Gastrocnemius medialis (tissue), 4 donors: ENCODE measurements at places on chromosomes 13 and 19. TPM values are rescaled to one million over a fixed set of nuclear protein-coding genes. Genes with fewer than 3 reads are reported as not detected.

- no peaks in the 10 kb centered on the region for H3K27me3 ChIP-seq
- H3K4me3 ChIP-seq: no peak overlapping the region
- H3K27ac ChIP-seq: no peak overlapping the region
- no peaks in the 10 kb centered on the region for H3K36me3 ChIP-seq
- peaks cover 14% of the 10 kb centered on the region for H3K4me1 ChIP-seq
- peak; percentile 40 for DNase-seq
Measured at GRCh38 chr19:16296713-16297112, 27.9 kb upstream of the KLF2 start.

DNA sequence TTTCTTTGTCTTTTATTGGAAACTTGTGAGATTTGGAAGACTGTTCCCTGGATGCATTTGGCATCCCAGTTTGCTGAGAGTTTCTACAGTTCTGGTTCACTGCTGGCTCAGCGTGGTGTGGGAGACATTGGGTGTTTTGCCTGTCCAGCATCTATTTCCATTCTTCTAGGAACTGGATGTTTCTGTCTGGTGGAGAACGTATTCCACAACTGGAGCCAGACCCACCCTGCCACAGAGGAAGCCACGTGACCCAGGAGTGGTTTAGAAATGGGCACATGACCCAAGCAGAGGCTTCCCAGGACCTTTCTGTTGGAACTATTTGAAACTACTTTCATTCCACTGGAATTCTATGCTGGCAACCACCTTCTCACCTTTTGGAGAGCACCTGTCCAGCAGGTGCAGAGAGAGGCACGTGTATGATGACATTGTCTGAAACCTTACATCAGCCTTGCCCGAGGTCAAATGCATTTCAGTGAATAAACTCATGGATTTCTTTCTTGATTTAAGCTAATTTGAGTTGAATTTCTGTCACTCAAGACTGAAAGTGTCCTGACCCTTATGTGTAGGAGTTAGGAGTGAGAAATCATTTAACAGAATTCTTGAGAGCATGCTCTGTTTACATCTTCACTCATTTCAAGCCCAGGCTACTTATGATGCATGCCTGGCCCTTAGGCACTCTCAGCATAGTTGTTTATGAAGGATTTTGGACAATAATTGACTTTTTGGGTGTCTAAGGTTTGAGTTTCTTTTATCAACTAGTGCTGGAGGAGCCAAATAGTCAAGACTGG is 121.8 kb downstream of the AKAP11 start:
- H3K27me3 ChIP-seq: no peaks in the 10 kb centered on the region
- H3K36me3 ChIP-seq: no peaks in the 10 kb centered on the region
- H3K4me1 ChIP-seq: no peaks in the 10 kb centered on the region

DNA sequence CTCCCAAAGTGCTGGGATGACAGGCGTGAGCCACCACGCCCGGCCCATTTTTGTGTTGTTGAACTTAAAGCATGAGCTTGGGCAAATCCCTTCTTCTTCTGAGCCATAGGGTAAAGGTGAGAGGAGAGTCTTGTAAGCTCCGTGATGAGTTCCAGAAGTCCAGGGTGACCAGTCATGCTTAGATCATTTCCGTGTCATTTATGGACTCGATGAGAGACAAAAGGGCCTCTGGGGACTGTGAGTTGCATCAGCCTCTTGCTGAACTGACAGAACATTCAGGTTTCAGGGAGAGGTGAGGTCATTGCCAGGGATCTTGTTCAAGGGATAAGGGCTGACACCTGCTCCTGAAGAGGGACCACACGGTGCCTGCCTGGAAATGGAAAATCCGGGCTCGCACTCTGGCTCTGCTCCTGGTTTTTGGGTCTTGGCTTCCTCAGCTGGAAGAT is 53.6 kb downstream of the GADD45B start:
- H3K27me3 ChIP-seq: no peaks in the 10 kb centered on the region
- H3K4me3 ChIP-seq: no peak overlapping the region
- no peaks in the 10 kb centered on the region for H3K36me3 ChIP-seq
- DNase-seq: peak; percentile 64

JAK3 gene
- 0.84 TPM for total RNA-seq

PSG11 gene
- not detected for total RNA-seq

GRCh38 chr13:108082481-108082880 is 132.9 kb downstream of the LIG4 start:
- no peak overlapping the region for H3K27ac ChIP-seq
- no peaks in the 10 kb centered on the region for H3K27me3 ChIP-seq
- no peaks in the 10 kb centered on the region for H3K36me3 ChIP-seq
- H3K4me1 ChIP-seq: peaks cover 3% of the 10 kb centered on the region
- no peak overlapping the region for H3K4me3 ChIP-seq
- DNase-seq: no peak

DNA sequence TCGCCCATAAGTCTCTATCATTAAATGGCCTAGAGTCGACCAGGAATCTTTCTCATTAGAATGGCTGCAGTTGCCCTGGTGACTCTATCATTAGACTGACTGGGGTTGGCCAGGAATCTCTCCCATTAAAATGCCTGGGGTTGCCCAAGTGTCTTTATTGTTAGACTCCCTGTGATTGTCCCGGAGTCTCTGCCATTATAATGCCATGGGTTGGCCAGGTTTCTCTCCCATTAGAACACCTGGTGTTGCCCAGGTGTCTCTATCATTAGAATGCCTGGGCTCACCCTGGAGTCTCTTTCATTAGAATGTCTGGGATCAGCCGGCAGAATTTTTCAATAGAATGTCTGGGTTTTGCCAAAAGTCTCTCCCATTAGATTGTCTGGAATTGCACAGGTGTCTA is 1459.3 kb downstream of the UQCRFS1 start:
- no peak overlapping the region for H3K27ac ChIP-seq
- no peaks in the 10 kb centered on the region for H3K27me3 ChIP-seq
- no peak for DNase-seq
- no peak overlapping the region for H3K4me3 ChIP-seq
- H3K36me3 ChIP-seq: no peaks in the 10 kb centered on the region
- H3K4me1 ChIP-seq: no peaks in the 10 kb centered on the region

DNA sequence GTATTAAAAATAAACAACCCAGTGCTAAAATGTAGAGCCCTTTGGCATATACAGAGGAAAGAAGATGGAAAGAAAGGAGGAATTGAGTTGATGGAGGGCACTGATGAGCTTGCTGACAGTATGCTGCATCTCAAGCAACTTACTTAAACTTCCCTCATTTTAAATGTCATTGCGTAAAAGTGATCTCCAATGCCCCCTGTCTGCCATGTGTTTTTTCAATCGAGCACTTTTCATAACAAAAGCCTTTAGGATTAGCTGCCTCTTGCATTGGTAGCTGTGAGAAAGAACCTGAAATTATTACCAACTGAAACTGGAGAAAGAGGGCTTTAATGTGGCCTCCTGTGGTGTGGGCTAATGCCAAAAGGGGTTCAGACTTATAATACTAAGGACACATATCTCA is 541.6 kb downstream of the SUCLA2 start:
- H3K4me1 ChIP-seq: no peaks in the 10 kb centered on the region

ZNF418 gene
- total RNA-seq: 0.52 TPM

IL12RB1 gene
- not detected for total RNA-seq

DNA sequence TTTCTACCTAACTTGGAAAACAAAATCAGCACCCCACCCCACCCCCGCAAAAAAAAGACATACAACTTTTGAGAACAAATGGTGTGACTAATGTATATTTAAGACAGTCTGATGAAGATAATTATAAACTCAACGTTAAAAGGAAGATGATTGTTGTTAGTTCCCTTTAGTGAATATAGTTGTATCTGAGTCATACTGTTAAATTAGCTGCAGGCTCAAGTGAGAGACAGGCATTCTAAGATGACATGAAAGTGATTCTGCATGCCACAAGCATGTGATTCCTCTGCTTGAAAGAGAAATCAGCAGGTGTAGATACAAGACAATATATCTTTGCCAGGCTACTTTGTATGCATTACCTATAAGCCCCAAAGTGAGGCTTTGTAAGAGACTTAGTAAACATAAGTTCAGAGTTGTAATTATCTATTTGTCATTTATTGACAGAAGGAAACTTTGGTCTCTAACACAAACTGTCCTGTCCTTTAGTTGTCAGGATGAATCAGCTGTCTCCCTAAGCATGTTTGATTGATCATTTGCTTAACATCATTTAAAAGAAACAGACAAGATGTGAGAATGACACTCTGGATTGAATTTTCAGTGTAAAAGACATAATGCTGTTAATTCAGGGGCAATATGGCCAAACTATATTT is 319.4 kb upstream of the HTR2A start:
- no peak overlapping the region for H3K4me3 ChIP-seq
- DNase-seq: no peak
- no peaks in the 10 kb centered on the region for H3K36me3 ChIP-seq
- H3K4me1 ChIP-seq: no peaks in the 10 kb centered on the region
- no peaks in the 10 kb centered on the region for H3K27me3 ChIP-seq
